SHP77 treated with DMSO at 0.1 percent for 48 hours (cell line): ENCODE measurements at places on chromosomes 1 and 21.

- no peak for DNase-seq
Observed at GRCh38 chr1:37922767-37923550, 23.9 kb downstream of the INPP5B start.

DNA sequence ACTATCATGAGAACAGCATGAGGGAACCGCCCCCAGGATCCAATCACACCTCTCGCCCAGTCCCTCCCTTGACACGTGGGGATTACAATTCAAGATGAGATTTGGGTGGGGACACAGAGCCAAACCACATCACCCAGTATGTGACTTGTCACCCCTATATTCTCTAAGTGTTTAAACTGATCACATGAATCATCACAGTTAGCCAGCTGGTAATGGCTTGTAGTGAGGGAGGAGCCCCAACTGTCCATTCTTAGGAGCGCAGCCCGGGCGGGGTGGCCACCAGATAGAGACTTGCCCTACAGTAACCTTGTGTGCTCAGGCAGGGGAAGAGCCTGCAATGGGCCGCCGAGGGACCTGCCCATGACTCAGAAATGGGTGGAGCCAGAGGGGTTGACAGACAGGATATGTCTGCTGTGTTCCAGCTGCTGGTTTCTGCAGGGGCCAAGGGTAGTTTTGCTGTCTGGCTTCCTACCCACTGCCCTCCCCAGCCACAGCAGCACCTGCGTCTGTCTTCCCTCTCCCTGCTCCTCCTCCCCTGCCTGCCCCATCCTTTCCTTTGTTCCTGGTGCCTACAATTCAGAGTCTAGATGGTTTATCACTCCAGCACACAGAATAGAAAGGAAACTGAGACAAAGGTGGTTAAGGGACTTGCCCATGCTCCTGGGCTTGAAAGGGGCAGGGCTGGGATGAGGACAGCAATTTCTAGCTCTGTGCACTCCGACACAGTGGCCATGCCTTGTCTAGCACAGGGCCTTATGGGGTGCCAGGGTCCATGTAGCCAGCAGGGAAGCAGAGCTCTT, 9.2 kb downstream of the ABCG1 start:
- DNase-seq, result peak; percentile 81

GRCh38 chr1:3515272-3515671, 60.8 kb downstream of the ARHGEF16 start:
- no peak for DNase-seq

DNA sequence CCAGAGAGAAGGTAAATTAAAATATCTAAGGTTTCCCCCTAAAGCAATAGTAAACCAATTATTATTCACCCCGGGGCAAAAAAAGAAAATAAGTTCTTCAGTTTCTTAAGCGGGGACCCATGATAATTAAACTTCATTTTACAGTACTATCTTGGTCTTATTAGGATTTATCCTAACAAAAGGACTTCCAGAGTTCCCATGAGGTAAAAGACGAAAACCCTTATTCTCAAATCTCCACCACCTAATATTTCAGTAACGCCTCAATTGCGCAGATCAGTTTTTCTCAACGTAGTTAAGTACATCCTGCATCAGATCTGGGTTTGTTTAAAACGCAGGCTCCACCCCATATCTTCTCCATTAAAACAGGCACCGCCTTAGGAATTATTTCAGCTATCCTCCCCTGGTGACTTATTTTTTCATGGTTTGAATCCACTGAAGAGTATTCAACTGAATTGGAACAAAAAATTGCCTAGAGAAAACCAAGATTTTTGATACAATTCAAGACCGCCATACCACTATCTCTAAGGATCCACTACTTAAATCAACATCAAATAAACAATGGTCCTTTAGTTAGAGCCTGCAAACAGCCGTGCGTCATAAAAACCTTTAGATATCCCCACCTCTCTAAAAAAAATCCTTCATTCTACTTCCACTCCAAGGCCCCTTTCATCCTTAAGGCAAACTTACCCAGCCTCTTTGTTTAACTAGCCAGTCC, 1.7 kb downstream of the MCL1 start:
- DNase-seq, result no peak

- no peak for DNase-seq
Observed at GRCh38 chr1:94863919-94864318, 43.8 kb downstream of the SLC44A3 start.

DNA sequence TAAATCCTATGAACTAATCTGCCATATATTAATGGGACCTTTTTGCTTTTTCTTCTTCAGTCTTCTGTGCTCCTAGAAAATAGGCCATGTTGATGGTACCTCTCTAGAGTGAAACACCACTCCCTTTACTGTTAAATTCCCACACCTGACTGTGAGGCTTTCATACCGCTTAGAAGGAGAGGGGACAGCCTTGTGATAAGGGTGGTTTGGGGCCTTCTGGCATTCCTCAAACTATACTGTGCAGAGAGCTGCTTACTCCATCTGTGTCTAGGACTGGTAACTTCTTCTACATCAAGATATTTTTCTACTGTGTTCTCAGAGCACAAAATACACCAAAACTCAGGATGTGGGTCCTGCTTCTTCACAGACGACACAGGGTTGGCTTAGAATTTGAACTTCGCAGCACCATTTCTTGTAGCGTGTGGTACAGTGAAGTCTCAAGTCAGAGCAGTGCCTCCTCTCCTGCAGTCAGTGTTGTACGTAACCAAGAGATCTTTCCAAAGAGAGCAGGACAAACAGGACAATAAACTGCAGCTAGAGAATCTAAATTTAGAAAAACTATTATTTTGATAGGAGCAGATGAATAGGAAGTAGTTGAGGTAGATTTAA, 43.8 kb downstream of the MACO1 start:
- DNase-seq, result no peak
